ENCODE measurements at places on chromosomes 12 and 14.

DNA sequence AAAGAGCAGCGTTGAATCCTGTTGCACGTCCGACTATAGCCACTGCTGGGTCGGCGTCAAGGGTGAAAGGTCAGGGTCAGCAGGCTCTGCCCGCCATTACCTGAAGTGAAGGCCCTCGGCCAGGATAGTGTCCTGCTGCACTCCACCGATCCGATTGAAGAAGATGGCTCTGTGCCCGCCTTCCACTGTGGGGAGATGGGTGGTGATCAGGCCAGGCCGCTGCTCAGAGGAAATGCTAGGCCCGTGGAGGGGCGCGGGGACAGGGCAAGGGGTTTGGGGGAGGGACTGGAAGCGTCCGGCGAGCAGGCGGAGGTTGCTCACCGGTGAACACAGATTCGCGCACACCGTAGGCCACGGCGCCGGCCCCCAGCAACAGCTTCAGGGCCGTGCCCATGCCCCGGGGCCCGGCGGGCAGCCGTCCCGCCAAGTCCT is 352 bp downstream of the PHB2 start:
- no peak for DNase-seq

- no peak for DNase-seq
Measured at GRCh38 chr12:122411537-122411936, 10.9 kb downstream of the CLIP1 start.

GRCh38 chr12:41743835-41744234 is 400.8 kb downstream of the GXYLT1 start:
- peak; percentile 83 for DNase-seq

- DNase-seq, result no peak
Measured at GRCh38 chr12:9615420-9616136, 7.9 kb upstream of the KLRB1 start.

- DNase-seq, result no peak
Measured at GRCh38 chr14:32185097-32185496, 16.7 kb upstream of the RNU6-7 start.

All from renal cortical epithelial cell (primary cell).